D341Med (cell line): ENCODE measurements at places on chromosomes 2 and 18.

- DNase-seq = no peak
Observed at GRCh38 chr2:101627285-101628029, 70.0 kb upstream of the MAP4K4 start.

- DNase-seq = no peak
Observed at GRCh38 chr2:150570712-150571111, 83.2 kb upstream of the RND3 start.

GRCh38 chr2:203689426-203690116 is 16.9 kb upstream of the CD28 start:
- no peak for DNase-seq

- DNase-seq = no peak
Observed at GRCh38 chr2:3344897-3345296, 32.7 kb downstream of the EIPR1 start.

DNA sequence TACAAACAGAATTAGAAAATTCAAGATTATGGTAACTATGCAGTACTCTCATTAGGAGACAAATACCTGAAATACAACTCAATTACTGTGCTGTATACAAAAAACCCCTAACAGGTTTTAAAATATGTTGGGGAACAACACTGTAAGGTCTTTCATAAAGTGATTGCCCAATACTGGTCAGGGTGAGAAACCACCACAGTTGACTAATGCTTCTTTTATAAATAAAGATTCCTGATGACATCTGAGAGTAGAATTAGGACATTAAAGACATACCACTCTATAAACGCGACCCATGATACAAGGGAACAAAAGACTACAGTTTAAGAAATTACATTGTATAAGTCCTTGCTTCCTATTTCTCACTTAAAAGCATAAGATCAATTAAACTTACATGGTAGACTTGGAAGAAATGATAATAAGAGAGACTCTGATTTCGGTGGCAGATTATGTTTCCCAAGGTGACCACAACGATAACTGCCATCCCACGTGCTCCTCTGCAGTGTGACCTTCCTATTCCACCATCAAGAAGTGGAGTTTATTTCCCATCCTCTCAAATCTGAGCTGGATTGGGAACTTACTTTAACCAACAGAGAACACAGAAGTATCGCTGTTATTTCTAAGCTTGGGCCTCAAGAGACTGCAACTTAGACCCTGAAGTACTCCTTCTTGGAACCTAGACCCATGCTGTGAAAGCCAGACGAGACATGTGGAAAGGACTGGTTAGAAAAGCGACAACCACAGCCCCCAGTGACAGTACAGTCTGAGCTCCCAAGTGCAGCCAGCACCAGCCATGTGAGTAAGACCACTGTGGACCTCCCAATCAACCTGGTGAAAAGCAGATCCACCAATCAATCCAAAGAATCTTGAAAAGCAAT is 52.3 kb downstream of the ZNF521 start:
- DNase-seq = no peak

- no peak for DNase-seq
Observed at GRCh38 chr2:5562426-5562825, 129.8 kb upstream of the SOX11 start.

DNA sequence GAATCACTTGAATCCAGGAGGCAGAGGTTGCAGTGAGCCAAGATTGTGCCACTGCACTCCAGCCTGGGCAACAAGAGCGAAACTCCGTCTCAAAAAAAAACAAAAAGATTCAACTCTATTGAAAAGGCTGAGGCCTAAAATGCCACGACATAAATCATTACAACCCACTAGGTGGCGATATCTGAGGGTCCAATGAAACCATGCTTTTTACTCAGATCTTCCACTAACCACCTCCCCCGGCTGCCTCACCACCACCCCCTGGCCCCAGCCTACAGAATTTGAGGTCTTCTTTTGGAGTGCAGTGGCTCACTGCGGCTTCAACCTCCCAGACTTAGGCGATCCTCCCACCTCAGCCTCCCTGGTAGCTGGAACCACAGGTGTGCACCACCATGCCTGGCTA is 57.5 kb downstream of the AP1S3 start:
- peak; percentile 66 for DNase-seq

DNA sequence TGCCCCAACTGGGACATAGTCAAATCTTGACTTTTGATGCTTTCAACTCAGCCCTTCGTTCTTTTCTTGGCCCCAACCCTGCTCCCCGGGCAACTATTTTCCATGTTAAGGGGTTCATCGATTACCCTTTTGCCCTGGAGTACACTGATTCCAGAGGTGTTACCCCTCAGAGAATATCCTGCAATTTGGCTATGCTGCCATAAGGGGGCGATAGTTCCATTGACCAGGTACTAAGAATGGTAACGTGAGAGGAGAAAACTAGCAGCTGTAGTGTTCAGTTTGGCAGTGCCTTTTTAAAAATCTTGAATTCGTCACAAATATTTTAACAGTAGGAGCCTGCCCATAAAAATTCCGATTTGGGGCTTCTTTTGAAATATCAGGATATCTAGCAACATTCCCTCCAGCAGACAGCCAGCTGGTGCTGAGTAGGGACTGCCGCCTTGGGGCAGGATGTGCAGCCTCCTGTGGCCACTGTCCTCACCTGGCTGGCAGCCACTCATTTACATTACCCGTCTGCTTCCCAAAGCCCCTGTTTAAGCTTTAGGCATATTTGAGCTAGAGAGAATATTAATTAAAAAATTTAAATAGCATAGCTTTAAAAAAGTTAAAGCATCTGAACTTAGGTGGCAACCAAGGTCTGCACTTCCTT is 146.3 kb upstream of the SKOR2 start:
- DNase-seq = peak; percentile 62

- DNase-seq = no peak
Observed at GRCh38 chr2:168189835-168190569, 57.4 kb downstream of the STK39 start.

- no peak for DNase-seq
Observed at GRCh38 chr2:178946494-178946893, 103.4 kb downstream of the CCDC141 start.
